ENCODE measurements at places on chromosomes 6 and 20.

- DNase-seq = no peak
Measured at GRCh38 chr6:99575544-99576227, 7.2 kb upstream of the CCNC start.

- no peak for DNase-seq
Measured at GRCh38 chr6:31791324-31792089, 4.0 kb downstream of the VARS1 start.

GRCh38 chr20:59151820-59152219 lies 11.8 kb upstream of the ZNF831 start:
- DNase-seq = no peak

DNA sequence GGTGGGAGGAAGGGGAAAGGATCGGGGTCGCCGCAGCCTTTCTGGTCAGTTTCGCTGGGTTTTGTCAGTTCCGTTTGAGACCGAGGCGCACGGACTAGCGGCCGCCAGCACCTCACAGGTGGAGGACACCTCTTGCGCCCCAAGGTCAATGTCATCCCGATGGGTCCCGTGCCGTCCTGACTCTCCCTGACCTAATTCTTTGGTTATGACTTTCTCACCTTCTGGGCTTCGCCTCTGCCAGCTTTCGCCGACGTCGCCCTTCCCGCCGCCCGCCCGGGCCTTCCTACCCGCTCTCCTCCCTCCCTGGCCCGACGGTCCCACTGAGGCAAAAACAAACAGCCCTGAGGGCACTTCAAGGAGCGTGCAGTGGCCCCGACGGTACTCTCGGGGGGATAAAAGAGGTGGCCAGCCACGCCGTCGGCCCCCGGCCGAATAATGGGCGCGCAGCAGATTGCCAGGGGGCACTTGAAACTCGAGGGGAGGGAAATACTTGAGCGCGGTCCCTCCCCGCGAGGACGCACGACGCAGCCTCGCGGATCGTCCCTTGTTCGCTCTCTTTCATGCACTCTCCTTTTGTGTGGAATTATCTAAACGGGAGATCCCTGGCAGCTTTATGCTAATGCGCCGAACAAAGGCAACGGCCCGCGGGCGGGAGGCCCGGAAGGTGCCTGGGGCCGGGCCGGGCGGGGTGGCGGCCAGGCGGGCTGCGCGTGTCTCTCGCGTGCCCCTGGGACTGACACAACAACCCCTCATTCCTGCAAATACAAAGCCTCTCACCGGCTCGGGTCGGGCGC lies 3.9 kb upstream of the INSM1 start:
- DNase-seq = peak; percentile 10

- no peak for DNase-seq
Measured at GRCh38 chr6:92023410-92023966, 1395.9 kb downstream of the EPHA7 start.

- no peak for DNase-seq
Measured at GRCh38 chr20:53142225-53143127, 170.3 kb downstream of the TSHZ2 start.

DNA sequence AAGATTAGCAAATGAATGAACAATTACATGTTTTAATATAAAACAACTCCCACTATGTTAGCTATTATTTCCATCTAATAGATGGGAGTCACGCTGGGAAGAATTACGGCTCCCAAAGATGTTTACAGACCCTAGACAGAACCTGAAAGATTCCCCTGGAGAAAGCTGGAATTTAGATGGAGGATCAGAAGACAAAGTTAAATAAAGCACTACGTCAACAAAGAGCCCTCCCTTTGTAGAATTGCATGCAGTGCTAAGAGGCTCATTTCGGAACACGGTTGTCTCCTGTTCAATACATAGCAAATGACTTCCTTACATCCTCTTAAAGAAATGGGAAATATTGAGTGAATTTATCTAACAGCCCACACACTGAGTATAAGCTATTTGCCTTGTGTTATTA lies 328.3 kb downstream of the CBLN4 start:
- DNase-seq = no peak
